A549 treated with RU486 at 1 μM for 4 hours (cell line): ENCODE measurements at places on chromosomes 5 and 9. TPM values are rescaled to one million over a fixed set of nuclear protein-coding genes. Genes with fewer than 3 reads are reported as not detected.

The SPOCK1 gene
- total RNA-seq: 13.0 to 21.8 TPM (median 16.0 TPM) in 5 replicates

The IL6ST gene
- 23.3 to 74.9 TPM (median 47.6 TPM) in 5 replicates for total RNA-seq

The KIF4B gene
- total RNA-seq: 0.02 to 0.06 TPM in 2 of 5 replicates, not detected in the others

The MYMK gene
- total RNA-seq: not detected in 5 replicates

The SLC6A18 gene
- not detected in 5 replicates for total RNA-seq

The CCNO gene
- total RNA-seq: 5.8 to 10.4 TPM (median 8.7 TPM) in 5 replicates

The P4HA2 gene
- total RNA-seq: 36.0 to 46.4 TPM (median 42.2 TPM) in 5 replicates

The OR1J2 gene
- total RNA-seq: not detected in 5 replicates

The TBC1D9B gene
- total RNA-seq: 51.5 to 65.6 TPM (median 59.1 TPM) in 5 replicates

The MLANA gene
- not detected in 5 replicates for total RNA-seq

The DRD1 gene
- total RNA-seq: 0.37 to 1.0 TPM (median 0.64 TPM) in 5 replicates

The TXNDC8 gene
- total RNA-seq: not detected in 5 replicates

The NME5 gene
- total RNA-seq: not detected in 5 replicates

The CTSV gene
- total RNA-seq: 10.4 to 14.9 TPM (median 12.9 TPM) in 5 replicates

The HDHD3 gene
- total RNA-seq: 19.4 to 26.8 TPM (median 24.6 TPM) in 5 replicates

The SPINK4 gene
- not detected in 5 replicates for total RNA-seq

The GMCL2 gene
- total RNA-seq: not detected in 5 replicates

The NR2F1 gene
- total RNA-seq: 3.6 to 6.0 TPM (median 4.9 TPM) in 5 replicates

The MEGF10 gene
- total RNA-seq: not detected in 5 replicates

The NUTM2F gene
- not detected in 5 replicates for total RNA-seq

The NTRK2 gene
- 0.01 to 0.07 TPM in 2 of 5 replicates, not detected in the others for total RNA-seq

The ITGA2 gene
- 16.6 to 32.9 TPM (median 29.0 TPM) in 5 replicates for total RNA-seq

The EPB41L4A gene
- 1.2 to 1.6 TPM (median 1.6 TPM) in 5 replicates for total RNA-seq

The FAM81B gene
- total RNA-seq: not detected in 5 replicates

The CSF1R gene
- 0.05 to 0.33 TPM (median 0.21 TPM) in 4 of 5 replicates, not detected in the other for total RNA-seq

The NDUFA8 gene
- total RNA-seq: 92.7 to 120 TPM (median 101 TPM) in 5 replicates

The LECT2 gene
- total RNA-seq: not detected in 5 replicates

The ENTREP1 gene
- 0.28 to 0.71 TPM (median 0.49 TPM) in 5 replicates for total RNA-seq

The DPYSL3 gene
- total RNA-seq: 15.9 to 19.9 TPM (median 16.9 TPM) in 5 replicates

The TRIM7 gene
- total RNA-seq: 29.4 to 45.2 TPM (median 39.9 TPM) in 5 replicates

The TNC gene
- 0.87 to 1.4 TPM (median 0.99 TPM) in 5 replicates for total RNA-seq

The STPG3 gene
- not detected in 5 replicates for total RNA-seq

The QRFP gene
- not detected in 5 replicates for total RNA-seq

The PCDHGB4 gene
- total RNA-seq: 0.56 to 1.1 TPM (median 0.93 TPM) in 5 replicates

The PCDHB12 gene
- 0.05 to 0.09 TPM in 2 of 5 replicates, not detected in the others for total RNA-seq

The SPINK5 gene
- total RNA-seq: not detected in 5 replicates

The GPR150 gene
- 0.07 to 0.26 TPM (median 0.19 TPM) in 4 of 5 replicates, not detected in the other for total RNA-seq

The IFNA6 gene
- not detected in 5 replicates for total RNA-seq

The ADAMTS6 gene
- total RNA-seq: 0.06 to 0.31 TPM (median 0.08 TPM) in 5 replicates

The WNT8A gene
- not detected in 5 replicates for total RNA-seq

The ZNF454 gene
- total RNA-seq: not detected in 5 replicates

The FOXD1 gene
- total RNA-seq: 13.0 to 22.7 TPM (median 21.2 TPM) in 5 replicates

The C5orf52 gene
- not detected in 5 replicates for total RNA-seq

The PKD2L2 gene
- not detected in 5 replicates for total RNA-seq

The CKMT2 gene
- total RNA-seq: not detected in 5 replicates

The RALGDS gene
- total RNA-seq: 21.6 to 30.1 TPM (median 27.6 TPM) in 5 replicates

The F2RL2 gene
- 3.3 to 6.3 TPM (median 5.3 TPM) in 5 replicates for total RNA-seq

The C7 gene
- total RNA-seq: not detected in 5 replicates

The NR2F1-AS1 gene
- 3.6 to 6.3 TPM (median 4.0 TPM) in 5 replicates for total RNA-seq

The CTNNA1 gene
- 196 to 233 TPM (median 201 TPM) in 5 replicates for total RNA-seq

The CEL gene
- 0.31 to 0.74 TPM (median 0.66 TPM) in 5 replicates for total RNA-seq

The LRRC19 gene
- total RNA-seq: not detected in 5 replicates

The PTGDS gene
- 0.25 to 0.76 TPM (median 0.59 TPM) in 3 of 5 replicates, not detected in the others for total RNA-seq

The LCP2 gene
- not detected in 5 replicates for total RNA-seq
